ENCODE measurements at places on chromosomes 5 and 9.

- DNase-seq = no peak
These were observed 151.8 kb upstream of the TLX3 start for GRCh38 chr5:171157276-171157675.

DNA sequence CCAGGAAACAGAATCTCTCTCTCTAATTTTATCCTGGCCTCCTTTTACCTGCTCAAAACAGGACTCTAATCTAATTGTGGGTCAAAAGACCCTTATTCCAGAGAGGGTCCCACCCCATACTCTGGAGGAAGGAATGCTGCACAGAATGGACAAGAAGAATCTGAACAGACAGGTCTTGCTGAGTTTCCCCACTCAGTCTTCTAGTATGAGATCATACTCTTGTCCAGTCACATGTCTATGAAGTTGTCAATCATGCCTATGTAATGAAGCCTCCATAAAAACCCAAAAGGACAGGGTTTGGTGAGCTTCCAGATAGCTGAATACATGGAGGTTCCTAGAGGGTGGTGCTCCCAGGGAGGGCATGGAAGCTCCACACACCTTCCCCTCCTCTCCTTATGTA, 123.9 kb upstream of the FER start:
- no peak for DNase-seq

DNA sequence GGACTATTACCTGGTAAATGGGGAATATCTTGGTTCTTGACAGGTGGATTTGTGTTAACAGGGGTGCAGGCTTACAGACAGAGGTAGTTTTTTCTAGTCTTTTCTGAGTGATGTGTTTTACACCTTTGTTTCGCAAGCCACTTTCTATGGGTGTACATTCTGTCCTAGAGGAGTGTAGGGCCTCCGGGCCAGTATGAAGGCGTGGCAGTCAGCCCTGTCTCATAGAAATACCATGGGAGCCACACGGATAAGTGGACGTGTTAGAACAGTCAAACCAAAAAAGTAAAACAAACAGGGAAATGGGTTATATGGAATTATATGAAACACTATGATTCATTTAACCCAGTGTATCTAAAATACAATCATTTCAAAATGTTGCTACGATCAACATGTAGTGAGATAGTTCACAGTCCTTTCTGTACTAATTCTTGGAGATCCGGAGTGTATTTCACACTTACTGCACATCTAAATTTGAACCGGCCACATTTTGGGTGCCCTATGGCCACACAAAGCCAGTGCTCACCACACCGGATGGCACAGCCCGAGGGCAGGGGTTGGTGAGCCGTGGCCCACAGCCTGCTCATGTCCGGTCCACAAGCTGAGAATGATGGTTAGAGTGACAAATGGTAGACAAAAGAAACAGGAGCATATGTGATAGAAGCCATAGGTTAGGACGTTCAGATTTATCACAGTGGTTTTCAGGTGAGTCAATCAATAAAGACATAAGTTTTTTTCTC, 80.1 kb upstream of the IRX4 start:
- no peak for DNase-seq

DNA sequence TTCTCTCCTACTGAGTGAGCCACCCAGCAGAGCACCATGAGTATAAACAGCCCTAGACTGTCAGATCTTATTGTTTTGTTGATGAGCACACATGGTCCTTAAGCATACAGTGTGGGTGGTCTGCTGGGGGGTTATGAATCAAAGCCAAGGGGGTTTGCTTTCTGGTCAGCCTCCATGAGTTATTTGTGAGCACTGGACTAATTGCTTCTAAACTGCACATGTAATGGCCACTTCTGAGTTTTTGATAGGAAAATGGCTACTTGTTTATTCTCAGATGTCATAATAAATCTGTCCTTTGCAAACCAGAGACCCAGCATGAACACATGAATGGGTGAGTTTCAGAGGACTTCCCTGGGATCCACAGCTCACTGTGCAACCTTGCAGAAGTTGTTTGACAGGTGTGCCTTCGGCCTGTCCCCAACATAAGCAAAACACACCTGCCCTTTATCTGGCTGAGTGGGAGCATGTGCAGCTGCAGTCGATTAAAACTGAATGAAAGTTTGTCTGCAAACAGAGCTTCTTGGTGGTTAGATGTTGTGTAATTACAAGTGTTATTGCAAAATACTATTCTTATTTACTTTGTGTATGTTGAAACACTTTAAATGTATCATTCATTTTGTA, 35.9 kb downstream of the MAMDC2 start:
- no peak for DNase-seq

- DNase-seq = no peak
These were observed 10.4 kb downstream of the TNIP1 start for GRCh38 chr5:151070449-151070848.

GRCh38 chr9:134066526-134066912, 1.3 kb downstream of the BRD3 start:
- DNase-seq = peak; percentile 14

- DNase-seq = no peak
These were observed 33.6 kb upstream of the ZBED3 start for GRCh38 chr5:77120706-77121105.

- DNase-seq = no peak
These were observed 75.0 kb downstream of the NR6A1 start for GRCh38 chr9:124696101-124696500.

DNA sequence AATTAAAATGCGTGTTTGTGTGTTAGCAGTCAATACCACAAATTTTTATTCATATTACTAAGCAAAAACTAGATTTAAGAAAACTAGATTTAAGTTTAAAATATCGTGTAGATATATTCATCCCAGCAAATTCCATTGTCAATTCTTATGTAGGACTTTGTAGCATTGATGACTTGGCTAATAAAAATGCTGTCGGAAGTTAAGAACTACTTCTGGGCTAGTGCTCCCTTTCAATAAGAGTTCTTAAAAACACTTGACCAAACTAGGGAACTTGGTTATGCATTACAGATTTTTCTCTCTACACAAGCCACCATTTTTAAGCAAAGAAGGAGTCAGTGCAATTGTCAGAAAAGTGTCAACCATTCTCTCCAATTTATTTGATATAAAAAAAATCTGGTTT, 68.7 kb upstream of the RAD23B start:
- DNase-seq = no peak

DNA sequence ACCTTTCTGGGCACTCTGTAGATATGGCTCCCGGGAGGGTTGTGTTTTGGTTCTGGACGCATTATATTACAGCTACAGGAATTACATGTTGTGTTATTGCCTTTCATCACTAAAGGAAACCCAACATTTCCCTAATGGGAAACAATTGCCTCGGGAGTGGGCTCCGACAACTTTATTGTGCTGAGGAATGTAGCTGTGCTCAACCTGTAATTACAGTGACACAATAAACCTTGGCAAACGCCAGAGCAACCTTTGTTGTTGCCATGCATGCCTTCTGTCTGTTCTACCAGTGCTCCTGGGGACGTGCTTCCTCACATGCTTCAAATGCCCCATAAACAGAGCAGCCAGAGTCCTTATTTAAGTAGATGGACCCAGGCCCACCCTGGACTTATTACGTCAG, 182.4 kb downstream of the DIRAS2 start:
- DNase-seq = no peak

DNA sequence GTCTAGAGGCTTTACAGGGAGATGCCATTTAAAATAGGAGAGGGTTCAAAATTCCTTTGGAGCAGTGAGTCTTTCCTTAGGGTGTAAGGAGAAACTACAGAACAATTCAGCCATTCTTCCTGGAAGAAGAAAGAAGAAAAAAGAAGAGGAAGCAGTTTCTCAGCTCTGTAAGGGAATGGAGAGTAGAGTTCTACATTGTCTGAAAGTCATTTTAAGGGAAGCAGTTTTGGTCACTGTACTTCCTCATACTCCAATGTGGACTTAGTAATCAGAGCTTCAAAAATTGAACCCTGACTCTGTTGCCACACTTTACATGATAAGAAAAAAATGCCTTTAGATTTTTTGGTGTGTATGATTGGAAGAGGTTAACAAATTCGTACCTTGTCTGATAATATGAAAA, 122.4 kb downstream of the LRRC70 start:
- DNase-seq = no peak

DNA sequence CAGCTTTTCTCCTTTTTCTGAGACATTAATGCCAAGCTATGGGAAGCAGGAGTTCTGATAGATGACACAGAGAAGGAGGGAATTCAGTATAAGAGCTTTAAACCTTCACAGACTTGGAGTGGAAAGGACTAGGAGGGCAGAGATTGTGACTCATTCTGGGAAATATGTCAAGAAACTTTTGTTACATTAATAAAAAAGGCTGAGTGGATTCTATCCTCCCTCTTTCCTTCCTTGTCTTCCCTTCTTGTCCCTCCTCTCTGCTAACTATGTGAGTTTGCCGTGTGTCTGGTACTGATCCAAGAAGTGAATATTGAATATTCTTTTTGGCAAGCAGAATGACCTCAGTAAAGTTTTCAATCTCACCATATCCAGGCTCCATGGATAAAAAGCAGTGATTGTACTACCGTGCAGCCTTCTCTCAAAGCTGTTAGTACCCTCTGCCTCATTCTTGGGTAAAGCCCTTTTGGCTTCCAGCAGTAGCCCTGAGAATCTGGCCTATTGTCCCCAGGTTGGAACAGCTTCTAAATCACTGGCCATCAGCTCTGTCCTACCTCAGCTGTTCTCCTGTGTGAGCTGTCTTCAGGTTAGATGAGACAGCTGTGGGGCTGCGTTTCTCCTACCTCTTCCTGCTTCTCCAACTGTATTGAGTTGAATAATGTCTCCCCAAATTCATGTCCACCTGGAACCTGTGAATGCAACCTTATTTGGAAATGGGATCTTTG, 73.9 kb downstream of the ATG10 start:
- DNase-seq = no peak

- DNase-seq = no peak
These were observed 24.5 kb upstream of the GPR150 start for GRCh38 chr5:95595289-95595931.

- no peak for DNase-seq
These were observed 326.5 kb upstream of the PRR16 start for GRCh38 chr5:120137582-120137981.

DNA sequence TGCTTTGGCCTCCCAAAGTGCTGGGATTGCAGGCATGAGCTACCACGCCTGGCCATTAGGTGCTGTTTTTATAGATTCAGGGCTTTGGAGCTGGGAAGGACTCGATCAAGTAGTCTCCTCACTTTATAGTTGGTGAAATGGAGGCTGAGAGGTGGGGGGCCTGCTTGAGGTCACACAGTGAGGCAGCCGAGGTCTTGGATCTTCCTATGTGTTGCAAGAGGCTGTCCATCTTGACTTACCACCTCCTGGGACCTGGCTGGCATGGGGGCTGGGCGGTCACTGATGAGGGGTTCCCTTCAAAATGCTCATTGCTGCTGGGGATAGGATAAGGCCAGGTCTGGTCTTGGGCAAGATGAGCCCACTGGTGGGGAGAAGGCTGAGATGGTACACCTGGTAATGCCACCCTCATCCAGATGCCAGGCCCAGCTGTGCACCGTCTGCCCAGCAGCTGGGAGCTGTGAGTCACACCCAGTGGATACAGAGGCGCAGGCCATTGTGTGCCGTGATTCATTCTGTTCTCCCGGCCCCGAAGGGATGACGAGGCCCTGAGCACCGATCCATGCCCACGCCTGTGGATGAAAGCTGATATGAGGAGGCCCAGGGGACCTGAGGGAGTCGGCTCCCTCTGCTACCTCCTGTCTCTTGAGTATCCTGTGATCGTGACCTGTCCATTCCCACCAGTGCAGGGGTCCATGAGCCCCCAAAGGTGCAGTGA, 10.5 kb upstream of the NDST1 start:
- DNase-seq = no peak

GRCh38 chr9:87063871-87064270, 116.6 kb upstream of the GAS1 start:
- DNase-seq = no peak

- DNase-seq = peak; percentile 49
These were observed 33.5 kb upstream of the EBF1 start for GRCh38 chr5:159133041-159133741.

GRCh38 chr5:126120939-126121338, 302.3 kb upstream of the GRAMD2B start:
- no peak for DNase-seq

DNA sequence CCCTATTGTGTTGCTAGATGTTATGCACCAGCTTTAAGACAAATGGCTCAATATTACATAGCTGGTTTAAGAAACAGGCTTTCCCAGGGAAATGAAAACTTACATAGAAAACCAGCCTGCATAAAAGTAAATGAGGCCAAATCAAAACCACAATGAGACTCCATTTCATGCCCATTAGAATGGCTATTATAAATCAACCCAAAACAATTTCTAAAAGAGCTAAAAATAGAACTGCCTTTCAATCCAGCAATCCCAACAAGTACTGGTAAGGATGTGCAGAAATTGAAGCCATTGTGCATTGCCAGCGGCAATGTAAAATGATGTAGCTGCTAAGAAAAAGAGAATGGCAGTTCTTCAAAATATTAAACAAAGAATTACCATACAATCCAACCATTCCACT, 1170.0 kb upstream of the CDH9 start:
- no peak for DNase-seq

GRCh38 chr5:45622365-45622764, 73.8 kb downstream of the HCN1 start:
- no peak for DNase-seq

GRCh38 chr9:30075451-30076199, 2308.8 kb upstream of the ACO1 start:
- peak; percentile 85 for DNase-seq

- DNase-seq = no peak
These were observed 23.0 kb upstream of the SLC6A3 start for GRCh38 chr5:1468247-1468612.

DNA sequence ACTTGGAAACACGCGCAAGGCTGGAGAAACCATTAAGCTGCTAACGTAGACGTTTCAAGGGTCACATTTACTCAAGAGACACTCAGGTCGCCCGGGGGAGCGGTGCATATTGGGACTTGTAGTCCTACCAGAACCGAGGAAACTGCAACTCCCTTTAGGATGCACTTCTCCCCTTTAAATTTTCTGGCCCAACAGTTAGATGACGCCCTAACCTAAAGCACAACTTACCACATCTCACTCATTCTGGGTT, 384 bp upstream of the DMXL1 start:
- no peak for DNase-seq

- DNase-seq = no peak
These were observed 11.7 kb downstream of the RAD23B start for GRCh38 chr9:107294756-107295155.

GRCh38 chr5:60507687-60508086, 192.3 kb downstream of the DEPDC1B start:
- no peak for DNase-seq
